Stimulated activated CD8-positive, alpha-beta memory T cell treated with anti-CD3 and anti-CD28 coated beads, Interleukin-7, amount 100 ng/mL, for 48 hours (primary cell): ENCODE measurements at places on chromosomes 11 and 22.

DNA sequence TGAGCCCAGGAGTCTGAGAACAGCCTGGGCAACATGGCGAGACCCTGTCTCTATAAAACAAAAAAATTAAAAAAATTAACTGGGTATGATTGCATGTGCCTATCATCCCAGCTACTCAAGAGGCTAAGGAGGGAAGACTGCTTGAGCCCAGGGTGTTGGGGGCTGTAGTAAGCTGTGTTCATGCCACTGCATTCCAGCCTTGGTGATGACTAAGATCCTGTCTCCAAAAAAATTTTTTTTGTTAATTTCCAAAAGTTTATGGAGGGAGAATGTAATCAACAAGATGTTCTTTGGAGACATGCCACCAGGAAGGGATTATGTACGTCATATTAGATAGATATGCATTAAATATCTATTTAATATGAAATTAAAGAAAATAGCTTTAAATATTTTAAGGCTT is 267.5 kb downstream of the SBF2 start:
- DNase-seq: no peak

GRCh38 chr11:73995247-73995646 is 12.6 kb upstream of the UCP2 start:
- DNase-seq: no peak

GRCh38 chr11:4484310-4484709 is 1.9 kb downstream of the OR52K1 start:
- DNase-seq: no peak

- no peak for DNase-seq
These were observed 510.2 kb downstream of the JRKL start for GRCh38 chr11:96899971-96900370.

DNA sequence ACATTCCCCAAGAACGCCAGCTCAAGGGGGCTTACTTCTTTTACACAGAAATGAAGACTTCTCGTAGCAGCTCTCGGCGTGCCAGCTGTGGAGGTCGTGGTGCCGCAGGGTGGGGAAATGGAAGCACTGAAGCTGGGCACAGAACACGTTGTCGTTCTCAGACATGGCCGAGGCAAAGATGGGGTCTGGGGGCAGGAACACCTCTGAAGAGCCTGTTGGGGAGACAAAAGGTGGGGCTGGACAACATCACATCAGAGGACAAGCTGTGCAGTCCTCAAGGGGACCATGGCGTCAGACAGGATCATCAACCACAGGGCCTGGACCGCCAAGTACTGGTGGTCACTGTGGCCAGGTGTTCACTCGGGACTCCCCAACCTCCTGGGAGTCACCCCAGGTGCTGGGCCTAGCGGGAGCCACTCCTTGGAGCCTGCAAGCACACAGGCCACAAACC is 65.2 kb downstream of the DGCR2 start:
- DNase-seq: no peak

- DNase-seq: no peak
These were observed 84.0 kb upstream of the AKIP1 start for GRCh38 chr11:8826901-8827560.

GRCh38 chr11:30740091-30740490 is 153.9 kb upstream of the MPPED2 start:
- DNase-seq: no peak

- DNase-seq: no peak
These were observed 849.1 kb upstream of the API5 start for GRCh38 chr11:42462558-42463310.

DNA sequence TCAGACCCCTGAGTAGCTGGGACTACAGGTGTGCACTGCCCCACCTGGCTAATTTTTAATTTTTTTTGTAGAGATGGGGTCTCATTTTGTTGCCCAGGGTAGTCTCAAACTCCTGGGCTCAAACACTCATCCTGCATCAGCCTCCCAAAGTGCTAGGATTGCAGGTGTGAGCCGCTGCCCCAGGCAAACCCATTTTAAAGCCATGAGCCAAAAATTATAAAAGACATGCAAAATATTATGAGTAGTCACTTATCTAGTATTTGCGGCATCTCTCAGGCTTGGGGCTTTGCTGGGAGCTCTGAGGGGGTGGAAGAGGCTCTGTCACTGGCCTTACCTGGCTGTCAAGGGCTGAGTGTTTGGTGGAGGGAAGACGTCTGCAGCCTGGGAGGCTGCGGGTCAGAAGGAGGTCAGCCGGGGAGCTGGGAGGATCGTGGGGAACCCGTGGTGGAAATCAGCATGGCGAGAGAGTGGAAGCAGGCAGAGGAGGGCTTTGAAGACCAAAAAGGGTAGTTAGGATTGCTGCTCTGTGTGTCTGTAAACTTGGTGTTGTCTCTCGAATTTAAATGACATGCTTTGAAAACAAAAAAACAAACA is 69.1 kb upstream of the PARVG start:
- no peak for DNase-seq

DNA sequence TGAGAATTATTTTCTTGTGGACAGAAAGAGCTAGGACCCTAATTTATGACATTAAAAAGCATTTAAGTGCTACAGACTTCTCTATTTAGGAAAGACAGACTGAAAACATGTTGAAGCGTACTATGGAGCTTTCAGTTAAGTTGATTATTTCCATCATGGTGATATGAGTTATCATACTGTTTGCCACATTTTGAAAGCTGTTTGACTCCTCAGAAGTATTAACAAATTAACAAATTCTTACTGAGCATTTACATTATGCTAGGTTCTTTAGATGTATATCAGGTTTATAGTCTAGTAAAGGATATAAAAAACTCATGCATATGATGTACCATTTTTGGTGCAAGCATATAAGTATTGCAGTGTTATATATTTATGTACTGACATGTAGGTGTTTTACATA is 50.1 kb downstream of the ARHGEF12 start:
- DNase-seq: no peak

GRCh38 chr11:128906185-128907050 is 15.3 kb downstream of the KCNJ5 start:
- DNase-seq: no peak

DNA sequence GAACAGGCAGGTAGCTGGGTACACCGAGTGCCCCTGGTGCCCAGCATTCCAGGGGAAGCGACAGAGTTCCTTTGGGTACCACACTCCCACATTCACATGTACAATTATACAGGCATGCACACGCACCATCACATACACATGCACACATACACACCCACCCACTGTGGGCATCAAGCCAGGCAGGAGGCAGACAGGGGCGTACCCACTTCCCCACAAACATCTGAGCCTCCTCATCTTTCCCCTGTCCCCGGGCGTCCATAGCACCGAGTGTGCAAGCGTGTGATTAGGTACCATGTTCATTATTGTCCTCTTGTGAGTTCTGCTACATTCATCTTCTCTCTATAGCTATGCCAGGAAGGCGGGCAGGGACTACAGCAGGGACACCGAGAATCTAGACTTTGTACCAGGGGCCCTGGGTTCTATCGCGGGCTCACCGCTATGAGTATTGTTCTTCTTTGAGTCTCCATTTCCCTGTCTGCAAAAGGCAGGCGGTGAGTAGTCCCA is 2.1 kb upstream of the CARD10 start:
- DNase-seq: no peak

DNA sequence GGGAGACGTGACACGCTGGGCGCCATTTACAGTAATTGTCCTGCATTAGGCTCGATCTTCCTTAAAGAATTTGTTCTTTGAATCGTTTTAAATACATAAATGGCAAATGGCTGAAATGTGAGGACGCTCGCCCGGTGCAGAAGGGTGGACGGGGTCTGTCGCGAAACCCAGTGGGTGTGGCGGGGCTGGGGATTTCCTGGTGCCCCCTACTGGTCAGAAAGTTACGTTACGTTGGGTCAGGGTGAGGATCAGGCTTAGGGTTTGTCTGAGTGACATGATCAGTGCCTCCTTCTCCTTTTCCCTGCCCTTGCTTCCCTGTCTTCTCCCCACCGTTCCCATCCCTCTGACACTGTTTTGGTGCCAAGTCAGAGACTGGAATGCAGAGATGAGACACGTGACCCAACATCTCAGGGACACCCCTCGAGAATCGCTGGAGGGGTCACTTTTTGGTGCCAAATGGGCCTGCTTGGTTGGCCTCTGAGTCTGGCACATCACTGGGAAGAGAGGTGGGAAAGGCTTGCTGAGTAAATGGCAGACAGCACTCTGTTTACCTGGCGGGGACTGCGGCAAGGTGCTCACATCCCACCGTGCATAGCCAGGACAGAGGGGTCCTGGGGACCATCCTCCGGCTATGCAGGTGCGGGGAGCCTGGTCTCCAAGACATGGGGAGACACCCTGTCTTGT is 1107.6 kb downstream of the BRD1 start:
- DNase-seq: no peak

GRCh38 chr11:132683602-132684001 is 848.7 kb downstream of the OPCML start:
- no peak for DNase-seq

GRCh38 chr11:24896118-24896835 is 399.4 kb downstream of the LUZP2 start:
- no peak for DNase-seq

DNA sequence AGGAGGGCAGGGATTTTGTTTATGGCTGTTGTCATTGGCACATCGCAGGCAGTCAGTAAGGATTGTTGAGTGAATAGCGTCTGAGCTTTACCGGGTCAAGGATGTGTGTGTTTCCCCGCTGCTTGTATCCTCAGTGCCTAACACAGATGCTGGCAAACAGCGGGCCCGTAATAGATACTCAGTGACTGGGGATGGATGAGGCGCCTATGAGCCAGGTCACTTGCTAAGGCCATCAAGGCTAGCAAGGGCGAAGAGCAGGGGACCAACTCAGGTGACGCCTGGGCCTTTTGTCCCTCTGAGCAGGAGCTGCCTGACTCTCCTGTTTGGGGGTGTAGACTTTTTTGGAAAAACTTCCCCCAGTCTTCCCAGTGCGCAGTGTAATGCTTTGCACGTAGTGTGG is 118.1 kb downstream of the HIPK3 start:
- DNase-seq: no peak

GRCh38 chr11:17985517-17985916 is 27.3 kb downstream of the SERGEF start:
- no peak for DNase-seq

DNA sequence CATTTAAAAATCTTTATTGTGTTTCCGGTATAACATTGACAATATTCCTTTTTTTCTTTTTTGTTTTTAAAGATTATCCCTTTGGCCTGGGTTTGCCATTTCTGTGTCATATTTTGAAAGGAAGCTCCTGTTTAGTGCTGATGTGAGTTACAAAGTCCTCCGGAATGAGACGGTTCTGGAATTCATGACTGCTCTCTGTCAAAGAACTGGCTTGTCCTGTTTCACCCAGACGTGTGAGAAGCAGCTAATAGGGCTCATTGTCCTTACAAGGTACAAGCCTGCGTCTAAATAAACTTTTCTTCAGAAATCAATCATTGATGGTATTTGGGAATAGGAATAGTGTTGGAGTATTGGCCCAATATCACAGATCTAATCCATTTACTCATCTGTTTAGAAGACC is 19.8 kb downstream of the PIWIL4 start:
- no peak for DNase-seq

GRCh38 chr11:35007277-35007676 is 90.9 kb downstream of the PDHX start:
- DNase-seq: no peak

DNA sequence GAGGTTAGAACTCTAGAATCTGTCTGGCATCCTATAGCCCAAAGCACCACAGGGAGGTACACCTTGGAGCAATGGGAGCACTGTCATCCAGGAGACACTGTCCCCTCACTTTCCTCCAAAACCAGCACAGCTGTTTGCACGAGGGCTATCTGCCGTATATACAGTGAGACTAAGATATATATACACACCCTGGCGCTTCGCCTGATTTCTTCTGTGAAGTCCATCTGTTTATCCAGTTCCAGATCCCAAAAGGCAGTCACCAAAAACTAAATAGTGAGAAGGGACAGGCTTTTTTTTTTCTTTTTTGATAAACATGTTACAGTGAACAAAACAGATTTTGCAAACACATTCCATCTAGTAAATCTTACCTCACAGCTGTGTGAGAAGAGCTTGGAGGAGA is 68.5 kb downstream of the ARFGAP2 start:
- no peak for DNase-seq
